ENCODE measurements at places on chromosomes 6 and 20.

- DNase-seq = no peak
Measured at GRCh38 chr6:106802139-106802538, 172.4 kb downstream of the CD24 start.

DNA sequence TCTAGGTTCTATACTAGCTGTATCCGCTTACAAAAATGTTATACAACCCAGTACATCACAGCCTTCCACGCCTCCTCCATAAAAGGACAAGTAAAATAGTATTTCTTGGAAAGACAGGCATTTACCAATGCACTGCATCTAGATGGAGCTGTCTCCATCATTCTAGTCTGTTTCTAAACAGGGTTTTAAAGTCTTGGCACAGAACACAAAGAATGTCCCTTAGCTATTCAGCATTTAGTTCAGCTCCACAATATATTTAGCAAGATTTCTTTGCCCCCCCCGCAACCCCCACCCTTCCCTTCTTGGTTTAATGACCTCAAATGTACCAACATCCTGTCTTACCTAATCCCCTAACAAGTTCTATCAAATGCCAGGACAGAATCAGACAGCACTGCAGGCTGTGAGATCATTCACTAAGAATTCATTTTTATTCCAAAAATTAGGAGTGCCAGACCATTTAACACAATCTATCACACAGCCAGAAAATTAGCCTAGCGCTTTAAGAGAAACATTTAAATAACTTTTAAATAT, 198.6 kb downstream of the BACH2 start:
- peak; percentile 96 for DNase-seq

GRCh38 chr6:33692760-33693158, 18.7 kb downstream of the UQCC2 start:
- DNase-seq = no peak

GRCh38 chr20:5569021-5569420, 181.2 kb upstream of the SHLD1 start:
- no peak for DNase-seq

GRCh38 chr6:111837641-111838500, 35.4 kb downstream of the FYN start:
- DNase-seq = no peak

DNA sequence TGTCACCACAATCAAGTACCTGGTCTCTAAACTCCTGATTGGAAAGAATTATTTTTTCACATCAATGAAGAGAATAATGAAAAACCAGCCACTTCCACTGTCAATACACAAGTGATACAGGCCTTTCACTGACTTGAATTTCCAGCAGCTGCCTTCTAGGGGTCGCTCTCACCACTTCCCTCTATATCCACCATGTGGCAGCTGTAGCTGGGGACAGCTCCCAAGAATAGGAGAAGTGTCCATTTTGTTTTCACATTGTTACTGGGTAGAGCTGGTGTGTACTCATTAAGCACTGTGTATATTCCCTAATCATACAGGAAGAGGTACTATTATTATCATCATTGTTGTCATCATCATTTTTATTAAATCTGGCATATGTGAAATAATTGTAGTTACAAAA, 438.4 kb upstream of the SPTLC3 start:
- DNase-seq = no peak

DNA sequence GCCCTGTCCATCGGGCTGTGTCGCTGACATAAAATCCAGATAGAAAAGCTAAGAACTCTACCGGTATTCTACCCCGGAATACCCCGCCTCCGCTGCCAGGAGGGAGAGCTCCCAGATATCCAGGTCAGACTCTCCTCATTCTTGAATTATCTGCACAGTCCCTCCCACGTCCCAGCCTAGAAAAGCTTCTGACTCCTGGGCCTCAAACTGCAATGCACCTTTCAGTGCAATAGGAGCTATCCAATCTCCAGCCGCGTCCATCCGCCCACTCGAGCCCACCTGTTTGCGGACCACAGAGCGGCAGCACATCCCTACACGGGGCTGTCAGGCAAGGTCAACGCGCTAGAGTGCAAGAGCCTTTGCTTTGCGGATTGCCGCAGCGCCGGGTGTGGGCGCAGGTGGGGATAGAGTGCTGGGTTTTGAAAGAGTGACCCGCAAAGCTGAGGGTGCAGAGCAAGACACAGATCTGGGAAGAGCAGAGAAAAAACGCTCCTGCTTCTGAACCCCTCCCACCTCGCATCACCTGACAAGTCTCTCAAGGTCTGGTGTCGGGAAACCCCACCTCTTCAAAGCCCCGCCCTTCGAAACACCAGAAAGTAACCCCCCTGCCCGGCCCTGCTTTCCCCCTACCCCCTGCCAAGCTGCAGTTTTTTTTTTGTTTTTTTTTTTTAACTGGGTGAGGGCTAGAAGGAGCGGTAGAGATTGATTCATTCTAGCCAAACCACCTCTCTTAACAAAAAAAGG, 1.3 kb downstream of the TAPBP start:
- DNase-seq = no peak

- DNase-seq = no peak
Measured at GRCh38 chr20:64029293-64030117, 6.5 kb upstream of the C20orf204 start.

DNA sequence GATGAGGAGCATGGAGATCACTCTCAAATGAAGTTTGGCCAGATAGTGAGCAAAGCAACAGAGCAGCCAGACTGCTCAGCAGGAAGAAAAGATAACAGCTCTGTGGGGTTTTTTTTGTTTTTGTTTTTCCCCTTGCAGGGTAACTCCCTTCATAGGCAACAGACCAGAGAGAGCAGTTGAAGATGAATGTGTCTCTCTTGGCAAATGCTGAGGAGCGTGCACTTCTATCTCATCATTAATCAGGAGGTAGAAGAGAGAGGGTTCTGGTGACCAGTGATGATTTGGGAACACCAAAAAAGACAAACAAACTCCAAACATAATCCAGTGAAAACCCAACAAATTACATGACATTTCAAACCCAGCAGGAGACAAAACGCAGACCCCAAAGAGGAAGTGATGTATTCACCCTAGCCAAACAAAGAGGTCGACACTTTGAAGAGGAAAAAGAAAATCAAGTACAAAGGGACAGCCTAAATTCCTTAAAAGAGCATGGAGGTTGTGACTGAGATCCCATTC, 66.2 kb upstream of the RREB1 start:
- no peak for DNase-seq

DNA sequence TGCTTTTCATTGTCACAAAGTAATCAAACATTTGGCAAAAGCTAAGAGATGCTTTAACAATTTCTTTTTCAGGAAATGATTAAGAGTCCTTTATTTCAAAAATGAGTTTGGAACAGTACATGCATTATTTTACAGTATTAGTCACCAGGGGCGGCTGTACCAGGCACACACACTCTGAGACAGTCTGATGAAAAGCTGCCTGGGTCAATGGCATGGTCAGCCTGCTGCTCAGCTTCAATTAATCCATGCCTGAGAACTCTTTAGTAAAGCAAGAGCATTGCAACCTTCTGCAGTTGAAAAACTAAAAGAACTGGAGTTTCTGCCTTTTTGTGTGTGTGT, 105.5 kb downstream of the TULP4 start:
- no peak for DNase-seq
